ENCODE measurements at places on chromosomes 2 and 18.

DNA sequence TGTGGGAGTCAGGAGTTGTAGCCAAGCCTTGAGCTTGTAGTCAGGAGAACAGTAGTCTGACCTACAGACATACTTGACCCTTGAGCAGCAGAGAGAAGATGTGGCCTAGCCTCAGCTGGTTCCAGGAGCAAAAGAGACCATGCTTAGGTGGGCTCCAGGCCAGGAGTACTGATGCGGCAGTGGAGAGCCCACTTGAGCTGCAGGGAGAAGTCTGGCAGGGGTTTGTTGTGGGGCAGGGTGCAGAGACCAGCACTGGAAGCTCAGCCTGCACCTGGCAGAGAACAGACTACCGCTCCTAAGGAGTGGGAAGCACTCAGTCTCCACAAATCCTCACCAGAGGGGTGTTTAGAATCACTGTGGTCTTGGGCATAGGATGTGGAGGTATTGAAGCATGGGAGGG lies 197.9 kb downstream of the TPGS2 start:
- DNase-seq: no peak

- DNase-seq: no peak
Observed at GRCh38 chr2:225414902-225415301, 15.4 kb downstream of the NYAP2 start.

DNA sequence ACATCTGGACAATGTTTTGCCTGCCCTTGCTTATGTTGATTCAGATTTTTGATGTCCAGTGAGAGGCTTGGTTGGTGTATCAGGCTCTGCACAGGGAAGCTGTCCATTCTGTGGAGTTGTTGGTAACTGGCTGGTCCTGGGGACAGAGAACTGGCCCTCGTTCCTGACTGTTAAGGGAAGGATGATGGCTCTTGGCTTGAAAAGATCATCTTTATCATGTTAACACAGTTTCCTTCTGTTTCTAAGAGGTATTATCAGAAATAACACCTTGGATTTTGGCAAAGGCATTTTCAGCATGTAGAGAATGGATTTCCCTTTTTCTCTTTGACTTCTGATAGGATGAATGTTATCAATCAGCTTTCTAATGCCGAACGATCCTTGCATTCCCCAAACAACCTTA lies 19.3 kb downstream of the STK25 start:
- DNase-seq: no peak

GRCh38 chr2:156466739-156467405 lies 30.7 kb downstream of the GPD2 start:
- DNase-seq: no peak

DNA sequence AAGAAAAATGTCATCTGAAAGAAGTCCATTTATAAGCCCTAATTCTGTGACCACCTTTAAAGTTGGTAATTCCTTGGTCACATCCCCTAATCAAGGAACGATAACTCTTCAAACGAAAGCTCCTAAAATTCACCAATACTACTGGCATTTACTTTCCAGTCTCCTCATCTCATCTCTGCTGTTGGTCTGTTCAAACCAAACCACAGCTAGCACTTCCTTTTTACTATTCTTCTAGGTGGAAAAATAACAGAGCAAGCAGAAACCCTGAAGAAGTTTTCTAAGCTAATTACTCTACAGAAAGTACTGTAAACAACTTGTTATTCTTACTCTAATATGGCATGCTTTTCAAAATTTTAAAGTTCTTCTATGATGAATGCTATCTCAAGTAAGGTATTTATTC lies 21.6 kb downstream of the TIA1 start:
- DNase-seq: no peak

DNA sequence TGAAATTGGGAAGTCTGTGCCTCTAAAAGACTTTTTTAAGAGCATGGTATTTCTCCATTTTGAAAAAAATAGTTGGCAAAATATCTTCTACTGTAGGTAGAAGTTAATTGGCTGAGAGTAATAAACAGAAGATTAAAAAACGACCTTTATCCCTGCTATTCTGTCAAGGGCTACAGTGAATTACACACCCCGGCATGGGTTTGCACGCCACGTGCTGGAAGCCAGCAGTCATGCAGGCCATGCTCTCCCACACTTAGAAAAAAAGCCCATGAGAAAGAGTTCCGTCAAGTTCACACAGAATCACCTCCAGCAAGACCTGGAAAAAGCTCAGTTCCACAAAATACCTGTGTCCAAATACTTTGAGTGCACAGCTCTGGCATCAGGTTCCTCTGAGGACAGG lies 26.8 kb downstream of the FAM110C start:
- DNase-seq: no peak

DNA sequence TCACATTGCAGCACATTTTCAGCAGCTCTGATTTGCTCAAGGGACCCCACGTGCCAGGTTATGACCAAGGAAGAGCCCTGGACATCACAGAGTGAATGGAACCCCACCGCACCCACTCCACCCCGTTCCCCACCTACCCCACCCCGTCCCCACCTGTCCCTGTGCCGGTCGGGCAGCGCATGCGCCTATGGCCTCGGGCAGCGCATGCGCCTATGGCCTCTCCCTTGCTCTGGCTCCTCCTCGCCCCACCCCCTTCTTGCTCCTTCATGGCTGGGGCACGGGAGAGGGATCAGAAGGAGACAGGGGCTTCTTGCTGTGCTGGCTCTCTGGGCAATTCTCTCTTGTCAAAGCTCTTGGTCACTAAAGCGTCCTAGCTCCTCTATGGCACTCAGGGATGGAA lies 371.8 kb upstream of the HS6ST1 start:
- DNase-seq: no peak

GRCh38 chr2:236851187-236851586 lies 234.5 kb upstream of the COPS8 start:
- DNase-seq: no peak

DNA sequence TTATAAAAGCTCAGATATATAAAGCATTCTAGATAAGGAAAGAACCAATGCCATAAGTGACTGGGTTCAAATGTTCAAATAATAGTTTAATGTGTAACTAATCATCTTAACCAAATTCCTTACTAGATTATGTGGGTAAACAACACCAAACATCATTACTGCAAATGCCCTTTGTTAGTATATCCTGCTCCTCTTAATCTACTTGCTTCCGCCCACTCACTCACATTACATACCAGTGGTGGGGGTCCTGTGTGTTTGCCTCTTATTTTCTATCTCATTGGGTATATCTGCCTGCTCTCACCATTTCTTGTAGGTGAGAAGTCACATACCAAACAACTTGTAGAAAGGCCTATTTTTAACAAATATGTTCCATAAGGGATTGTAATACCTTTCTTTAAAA lies 562.1 kb downstream of the NRXN1 start:
- no peak for DNase-seq

DNA sequence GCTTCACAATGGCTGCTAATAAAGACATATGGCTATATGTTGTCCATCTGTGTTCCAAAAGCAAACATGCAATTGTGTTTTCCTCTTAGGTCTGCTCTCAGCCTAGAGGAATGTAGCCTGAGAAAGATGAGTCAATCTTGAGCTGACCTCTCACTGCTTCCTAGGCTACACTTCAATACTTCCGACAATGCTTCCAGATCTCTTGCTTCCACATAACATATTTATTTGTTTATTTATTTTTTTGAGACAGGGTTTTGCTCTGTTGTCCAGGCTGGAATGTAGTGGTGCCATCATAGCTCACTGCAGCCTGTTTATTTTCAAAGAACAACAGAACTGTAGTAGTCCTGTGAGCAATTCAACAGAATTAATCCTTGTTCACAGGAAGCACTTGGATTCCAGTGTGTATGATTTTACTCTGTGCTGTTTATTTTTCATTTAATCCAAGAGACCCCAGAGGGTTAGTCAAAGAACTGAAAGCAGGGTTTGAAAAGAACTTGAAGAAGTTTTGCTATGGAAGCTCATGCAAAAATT lies 437.9 kb downstream of the TXNL1 start:
- DNase-seq: no peak

DNA sequence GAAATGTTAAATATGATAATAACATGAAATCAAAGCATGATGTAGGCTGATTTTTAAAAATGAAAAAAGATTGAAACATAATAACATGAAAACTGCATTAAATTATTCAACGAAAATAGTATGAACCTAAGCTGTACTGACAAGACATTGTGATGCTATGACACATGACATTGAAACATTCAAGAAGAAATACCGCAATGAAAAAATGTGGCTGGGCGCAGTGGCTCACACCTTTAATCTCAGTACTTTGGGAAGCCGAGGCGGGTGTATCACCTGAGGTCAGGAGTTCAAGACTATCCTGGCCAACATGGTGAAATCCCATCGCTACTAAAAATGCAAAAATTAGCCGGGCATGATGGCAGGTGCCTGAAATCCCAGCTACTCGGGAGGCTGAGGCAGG lies 14.6 kb downstream of the CXCR1 start:
- DNase-seq: no peak

GRCh38 chr2:40666398-40666797 lies 214.5 kb upstream of the SLC8A1 start:
- DNase-seq: no peak

DNA sequence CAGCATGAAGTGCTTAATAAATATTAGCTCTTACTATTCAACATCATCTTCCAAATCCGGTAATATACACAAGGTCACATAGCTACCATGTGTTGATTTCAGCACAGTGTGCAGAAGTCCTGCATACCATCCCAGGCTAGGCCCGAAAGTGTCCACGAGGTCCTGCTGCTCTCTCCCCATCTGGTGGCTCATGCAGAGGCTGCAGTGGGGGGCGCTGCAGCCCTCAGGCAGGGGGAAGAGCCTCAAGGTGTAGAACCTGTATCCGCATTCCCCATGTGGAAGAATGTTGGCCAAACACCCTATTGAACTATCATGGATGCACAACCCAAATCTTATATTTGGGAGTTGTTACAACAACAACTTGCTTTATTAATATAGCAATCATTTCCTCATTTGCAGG lies 88.5 kb downstream of the ST6GAL2 start:
- no peak for DNase-seq

DNA sequence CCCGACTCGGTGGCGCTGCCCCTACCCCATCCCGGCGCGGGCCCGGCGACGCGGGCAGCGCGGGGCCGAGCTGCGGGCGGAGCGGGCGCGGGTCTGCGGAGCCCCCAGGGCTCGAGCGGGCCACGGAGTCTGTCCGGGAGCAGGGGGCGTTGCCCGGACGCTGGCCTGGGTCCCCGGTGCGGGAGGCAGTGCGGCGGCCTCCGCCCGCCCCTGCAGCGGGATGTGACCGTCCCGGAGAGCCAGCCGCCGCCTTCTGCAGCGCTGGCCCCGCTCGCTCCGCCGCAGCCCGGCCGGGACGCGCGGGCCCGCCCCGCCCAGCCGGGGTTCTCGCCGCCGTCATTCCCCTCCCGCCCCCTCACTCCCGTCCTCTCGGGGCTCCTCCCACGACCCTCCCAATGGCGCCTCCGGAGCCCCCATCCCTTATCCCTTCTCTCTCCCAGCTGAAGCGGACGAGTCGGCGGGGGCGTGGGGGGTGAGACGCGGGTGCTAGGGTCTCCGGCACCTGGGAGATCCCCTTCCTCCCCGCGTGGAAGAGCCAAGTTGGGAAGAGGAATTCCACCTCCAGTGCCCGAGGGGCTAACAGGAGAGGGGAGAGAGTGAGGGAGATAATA lies at the start of gene FNDC4:
TSS of gene FNDC4 (minus strand) at position 257 of the 611 bp plus-strand sequence. CDS start 521 bp downstream, outside the sequence.
- no peak for DNase-seq

DNA sequence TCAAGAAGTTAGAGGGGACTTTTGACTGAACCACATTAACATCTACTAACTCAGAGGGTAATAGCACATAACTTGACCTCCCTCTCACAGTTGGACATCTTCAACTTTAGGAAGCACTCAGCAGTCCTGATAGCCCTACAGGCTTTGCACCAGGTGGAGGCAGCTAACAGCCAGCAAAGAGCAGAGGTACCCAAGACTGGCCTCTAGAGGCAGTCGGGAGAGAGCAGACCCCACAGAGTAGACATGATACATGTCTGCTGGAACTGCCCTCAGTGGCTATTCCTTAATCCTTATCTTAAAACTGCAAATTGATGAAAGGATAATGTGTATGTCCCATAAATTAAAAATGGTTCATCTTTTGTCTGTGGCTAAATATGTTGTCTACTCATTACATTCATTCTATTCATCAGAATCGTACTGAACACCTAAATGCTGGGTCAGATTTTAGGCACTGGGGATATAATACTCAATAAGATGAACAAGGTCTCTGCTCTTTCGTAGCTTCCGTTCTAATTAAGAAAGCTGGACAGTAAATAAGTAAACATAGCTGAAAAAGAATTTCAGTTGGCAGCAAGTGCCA lies 49.8 kb downstream of the CAB39 start:
- DNase-seq: no peak

DNA sequence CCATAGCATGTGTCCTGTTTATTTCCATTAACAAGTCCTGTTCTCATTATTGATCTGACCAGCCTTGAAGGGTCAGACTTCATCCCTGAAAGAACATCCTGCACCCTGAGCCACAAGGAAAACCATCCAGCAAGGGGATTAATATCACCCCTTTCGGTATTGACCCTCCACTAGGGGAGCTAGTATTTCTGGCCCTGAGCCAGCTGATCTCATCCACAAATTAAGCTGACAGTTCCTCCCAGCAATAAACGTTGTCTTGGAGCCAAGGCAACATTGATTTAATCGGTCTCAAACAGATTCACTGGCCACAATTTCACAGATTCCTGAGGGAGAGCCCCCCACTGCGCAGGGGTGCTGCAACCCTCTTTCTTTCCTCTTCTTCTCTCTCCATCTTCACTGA lies 353.1 kb upstream of the FANCL start:
- no peak for DNase-seq

GRCh38 chr2:71526141-71526540 lies 72.8 kb downstream of the DYSF start:
- no peak for DNase-seq

- no peak for DNase-seq
Observed at GRCh38 chr2:118423776-118424175, 335.5 kb downstream of the INSIG2 start.

- no peak for DNase-seq
Observed at GRCh38 chr2:15816674-15817406, 123.5 kb upstream of the MYCN start.

DNA sequence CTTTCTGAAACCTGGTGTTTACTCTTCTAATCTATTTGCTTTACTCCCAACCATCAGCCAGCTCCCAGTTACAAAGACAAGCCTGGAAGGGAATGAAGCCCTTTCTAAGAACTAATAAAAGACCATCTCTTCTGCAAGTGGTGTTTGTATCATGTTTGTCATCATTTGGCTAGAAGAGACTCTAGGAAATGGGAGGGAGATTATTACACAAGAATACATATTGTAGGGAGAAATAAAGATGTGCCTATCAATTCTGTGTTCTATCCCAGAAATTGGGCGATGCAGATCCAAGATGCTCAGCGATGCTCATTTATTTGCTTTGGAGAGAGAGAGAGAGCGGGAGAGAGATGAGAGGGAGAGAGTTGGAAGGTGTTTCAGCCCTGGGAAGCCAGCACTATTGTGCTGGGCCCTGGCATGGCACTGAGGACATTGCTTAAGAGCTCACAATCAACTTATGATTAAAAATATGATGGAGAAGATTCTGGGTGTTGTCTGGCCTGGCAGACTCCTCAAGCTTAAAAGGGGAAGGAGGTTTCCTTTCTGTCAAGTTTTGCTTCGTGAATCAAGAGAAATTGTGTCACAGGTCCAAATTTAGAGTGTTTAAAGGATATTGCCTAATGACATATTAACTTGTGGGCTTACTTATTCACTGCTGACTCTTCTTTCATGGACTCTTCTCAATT lies 41.8 kb upstream of the AFF3 start:
- peak; percentile 63 for DNase-seq

All from inflammatory macrophage treated with lipopolysaccharide for 1 hour (primary cell).